ENCODE measurements at places on chromosomes 3 and 15.

DNA sequence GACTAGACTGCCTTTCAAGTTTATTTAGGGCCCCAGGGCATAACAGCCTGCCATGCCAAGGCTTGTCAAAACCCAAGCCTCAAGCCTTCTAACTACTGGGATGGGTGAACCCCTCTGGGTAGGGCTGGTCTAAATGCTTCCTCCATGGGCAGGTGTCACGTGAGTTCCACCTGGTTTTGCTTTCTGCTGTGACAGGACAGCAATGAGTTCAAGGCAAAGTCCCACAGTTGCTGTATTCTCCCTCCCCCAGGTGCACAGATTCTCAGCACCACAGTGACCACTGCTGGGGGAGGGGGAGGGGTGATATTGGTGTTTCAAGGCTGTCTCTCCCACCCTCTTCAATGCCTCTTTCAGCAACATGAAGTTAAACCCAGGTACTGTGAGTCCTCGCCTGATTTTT lies 46.9 kb upstream of the UBE2Q2 start:
- ATAC-seq: no peak

- no peak for ATAC-seq
Observed at GRCh38 chr3:138449490-138449889, 15.1 kb downstream of the ESYT3 start.

- peak; percentile 1 for ATAC-seq
Observed at GRCh38 chr3:18424213-18424728, 868 bp downstream of the SATB1 start.

GRCh38 chr3:152051501-152052404 lies 178.3 kb downstream of the SUCNR1 start:
- ATAC-seq: peak; percentile 54

GRCh38 chr3:160885791-160886286 lies 129.8 kb downstream of the PPM1L start:
- ATAC-seq: no peak

GRCh38 chr3:47578691-47579632 lies at the start of gene CSPG5:
Gene CSPG5, minus strand, starts transcription at chr3:47578865. Its CDS starts 172 bp downstream, at chr3:47578693.
- ATAC-seq: peak; percentile 10

- ATAC-seq: no peak
Observed at GRCh38 chr3:131338948-131339640, 42.5 kb upstream of the NUDT16 start.

- ATAC-seq: no peak
Observed at GRCh38 chr3:134018406-134018805, 11.3 kb downstream of the SLCO2A1 start.

DNA sequence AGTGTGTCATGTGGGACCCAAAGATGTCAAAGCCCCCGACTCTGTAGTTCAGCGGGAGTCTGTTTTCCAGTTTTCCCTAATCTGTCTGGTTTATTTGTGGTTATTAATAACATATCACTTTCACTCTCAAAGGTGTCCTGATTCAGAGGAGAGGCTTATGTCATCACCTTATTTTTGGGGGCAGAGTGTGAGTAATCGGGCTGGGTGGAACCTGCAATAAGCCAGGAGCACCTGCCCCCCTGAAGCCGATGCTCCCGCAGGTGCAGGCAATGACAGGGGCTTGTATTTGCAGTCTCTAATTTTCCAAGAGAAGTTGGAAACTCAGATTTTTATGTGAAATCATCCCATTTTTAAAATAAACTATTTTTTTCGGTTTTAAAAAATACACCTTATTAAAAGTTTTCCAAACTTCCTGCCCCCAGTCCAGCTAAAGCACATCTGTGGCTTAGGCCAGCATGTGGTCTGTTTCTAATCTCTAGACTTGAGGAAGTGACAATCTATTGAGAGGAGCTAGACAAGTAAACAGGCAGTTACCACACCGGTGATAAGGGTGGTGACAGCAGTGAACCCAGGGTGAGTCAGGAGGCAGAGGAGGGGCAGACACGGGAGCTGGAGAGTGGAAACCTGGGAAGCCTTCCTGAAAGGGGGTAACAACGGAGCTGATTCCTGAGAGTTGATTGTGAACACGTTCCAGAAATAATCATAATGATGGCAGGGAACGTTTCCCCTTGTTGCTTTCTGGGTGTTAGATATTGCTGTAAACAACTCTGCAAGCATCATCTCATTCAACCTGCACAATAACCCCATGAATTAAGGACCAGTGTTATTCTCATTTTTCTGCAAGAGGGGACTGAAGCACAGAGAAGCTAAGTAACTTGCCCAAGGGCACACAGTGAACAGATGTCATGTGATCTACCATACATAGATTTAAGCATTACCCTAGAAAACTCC lies 37.2 kb downstream of the BHLHE40 start:
- peak; percentile 41 for ATAC-seq

GRCh38 chr15:47932261-47932660 lies 188.5 kb upstream of the SLC24A5 start:
- no peak for ATAC-seq

DNA sequence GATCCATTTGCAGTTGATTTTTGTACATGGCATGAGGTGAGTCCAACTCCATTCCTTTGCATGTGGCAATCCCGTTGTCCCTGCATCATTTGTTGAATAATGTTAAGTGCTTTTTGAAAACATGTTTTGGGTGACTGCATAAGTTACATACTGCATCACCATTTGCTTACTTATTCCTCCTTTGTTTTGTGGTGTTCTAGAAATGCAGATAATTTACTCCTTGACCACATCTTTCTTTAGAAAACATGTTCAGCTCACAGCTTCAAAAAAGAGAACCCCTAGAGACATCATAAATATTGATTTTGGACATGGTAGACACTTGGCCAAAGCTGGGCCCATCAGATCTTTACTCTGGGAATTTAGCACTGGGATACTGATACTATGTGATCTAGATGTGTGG lies 135.3 kb upstream of the DAZL start:
- no peak for ATAC-seq

DNA sequence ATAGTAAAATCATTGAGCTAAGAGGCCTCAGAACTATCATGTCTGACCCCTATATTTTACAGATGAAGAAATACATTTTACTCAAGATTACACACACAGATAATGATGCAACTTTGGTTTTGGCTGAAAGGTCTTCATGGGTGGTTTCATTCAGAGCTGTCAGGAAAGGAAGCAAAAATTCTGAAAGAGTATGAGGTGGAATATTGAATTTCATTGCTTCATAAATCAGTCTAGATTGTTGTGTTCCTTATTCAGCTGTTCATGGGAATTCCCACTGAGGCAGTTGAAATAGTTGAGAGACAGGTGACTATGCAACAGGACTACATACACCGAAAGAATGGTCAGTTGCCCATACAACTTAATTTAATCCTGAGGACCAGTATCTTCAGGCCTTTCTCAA lies 39.4 kb downstream of the CD200 start:
- no peak for ATAC-seq

Data from SK-N-SH treated with all-trans-retinoic acid at 6 μM for 48 hours (cell line).